ENCODE measurements at places on chromosomes 2 and 18.

DNA sequence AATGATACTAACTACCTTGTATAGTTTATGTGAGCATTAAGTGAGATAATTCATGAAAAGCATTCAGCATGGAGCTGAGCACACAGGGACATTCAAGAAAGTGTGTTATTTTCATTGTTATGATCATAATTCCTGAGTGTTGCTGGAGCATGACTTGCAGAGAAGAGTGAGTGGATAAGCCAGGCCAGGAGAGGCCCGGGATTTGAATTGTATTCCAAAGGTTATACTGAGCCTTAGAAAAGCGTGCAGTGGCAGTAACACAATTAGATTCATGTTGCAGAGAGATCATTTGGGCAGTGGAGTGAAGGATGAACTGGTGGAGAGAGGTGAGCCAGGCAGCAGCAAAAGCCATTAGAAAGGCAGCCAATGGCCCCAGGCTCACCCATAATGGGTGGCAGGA is 142.9 kb upstream of the SH3BP4 start:
- no peak for DNase-seq

GRCh38 chr2:134144081-134144596 is 109.7 kb upstream of the MGAT5 start:
- no peak for DNase-seq

DNA sequence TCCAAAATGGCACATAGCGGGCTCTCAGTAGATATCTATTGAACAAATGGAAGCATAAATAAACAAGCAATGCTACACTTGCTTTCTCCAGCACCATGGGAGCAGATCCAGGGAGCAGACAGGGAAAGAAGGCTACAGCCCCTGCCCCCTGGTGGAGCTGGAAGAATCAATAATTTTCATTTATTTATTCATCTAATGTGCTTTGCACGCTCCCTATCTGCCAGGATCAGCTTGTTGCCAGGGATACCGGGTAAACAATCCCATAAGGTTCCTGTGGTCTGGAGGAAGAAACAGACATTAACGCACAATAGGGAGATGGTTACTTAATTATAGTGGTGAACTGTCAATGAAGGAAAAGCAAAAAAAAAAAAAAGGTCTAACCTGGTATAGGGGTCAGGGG is 40.1 kb upstream of the CLASP1 start:
- no peak for DNase-seq

DNA sequence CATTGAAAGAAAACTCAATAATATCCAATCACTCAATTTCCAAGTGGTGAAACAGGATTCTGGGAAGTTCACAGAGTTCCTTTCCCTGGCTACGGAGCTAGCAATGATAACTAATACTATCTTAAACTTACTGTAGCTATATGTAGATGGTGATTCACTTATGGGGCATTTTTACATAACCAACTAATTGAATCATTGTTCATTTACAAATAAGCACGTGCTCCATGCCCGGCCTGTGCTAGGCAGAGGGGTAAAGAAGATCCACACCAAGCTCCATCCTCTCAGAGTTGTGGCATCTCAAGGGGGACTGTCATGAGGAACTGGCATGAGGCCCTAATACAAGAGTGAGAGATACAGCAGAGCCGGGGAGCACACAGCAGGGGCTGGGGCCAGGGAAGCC is 176.3 kb downstream of the ANKRD30B start:
- no peak for DNase-seq

DNA sequence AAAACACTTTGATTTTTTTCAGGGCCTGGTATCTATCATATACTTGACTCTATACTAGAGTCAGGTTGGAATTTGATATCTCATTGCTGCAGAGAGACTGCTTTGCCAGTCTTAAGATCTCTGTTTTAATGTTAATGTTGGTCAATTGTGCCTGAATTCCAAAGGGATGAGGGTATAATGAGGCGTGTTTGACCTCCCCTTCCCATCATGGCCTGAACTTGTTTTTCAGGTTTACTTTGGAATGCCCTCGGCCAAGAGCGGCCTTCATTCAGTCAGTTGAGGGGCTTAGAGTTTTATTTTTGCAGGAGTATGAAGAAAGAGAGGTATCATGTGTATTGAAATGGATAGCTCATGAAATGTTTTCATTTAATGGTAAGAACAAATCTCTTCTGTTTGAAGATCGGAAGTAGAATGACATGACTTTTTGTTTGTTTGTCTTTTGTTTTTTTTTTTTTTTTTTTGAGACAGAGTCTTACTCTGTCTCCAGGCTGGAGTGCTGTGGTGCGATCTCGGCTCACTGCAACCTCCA is 119.0 kb downstream of the KIAA1328 start:
- DNase-seq, result no peak

Data from T-helper 2 cell (primary cell).